ENCODE measurements at places on chromosomes 16 and 17.

DNA sequence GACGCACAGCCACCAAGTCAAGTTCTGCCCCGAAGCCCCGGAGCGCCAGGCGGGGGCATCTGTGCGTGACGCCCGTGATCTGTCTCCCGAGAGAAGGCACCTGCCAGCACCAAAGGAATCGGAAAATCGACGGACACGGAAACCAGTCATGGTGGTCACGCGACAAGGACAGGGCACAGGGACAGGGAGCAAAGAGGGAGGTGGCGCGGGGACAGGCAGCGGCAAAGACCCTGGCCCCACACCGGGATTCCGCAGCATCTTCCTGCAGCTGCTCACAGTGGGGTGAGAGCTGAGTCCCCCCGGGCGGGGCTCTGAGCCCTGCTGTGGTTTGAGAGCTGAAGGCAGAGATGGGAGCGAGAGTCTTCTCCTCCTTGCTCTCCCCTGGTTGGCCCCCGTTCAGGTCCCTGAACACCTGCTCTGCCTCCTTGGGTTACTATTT lies 56.4 kb downstream of the ABR start:
- DNase-seq, result no peak

GRCh38 chr17:2695243-2695960 lies 16.2 kb downstream of the CLUH start:
- DNase-seq, result no peak

GRCh38 chr16:48223490-48223889 lies 20.6 kb upstream of the LONP2 start:
- DNase-seq, result no peak

DNA sequence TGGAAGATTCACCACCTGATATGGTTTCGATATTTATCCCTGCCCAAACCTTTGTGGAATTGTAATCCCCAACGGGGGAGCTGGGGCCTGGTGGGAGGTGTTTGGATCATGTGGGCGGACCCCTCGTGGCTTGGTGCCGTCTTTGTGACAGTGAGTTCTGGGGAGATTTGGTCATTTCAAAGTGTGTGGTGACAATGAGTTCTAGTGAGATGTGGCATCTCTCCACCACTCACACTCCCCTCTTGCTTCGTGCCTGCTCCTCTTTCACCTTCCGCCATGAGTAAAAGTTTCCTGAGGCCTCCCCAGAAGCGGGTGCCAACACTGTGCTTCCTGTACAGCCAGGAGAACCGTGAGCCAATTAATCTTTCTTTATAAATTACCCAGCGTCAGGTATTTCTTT lies 9.7 kb downstream of the CCDC57 start:
- DNase-seq, result no peak

GRCh38 chr16:58428621-58429542 lies 36.6 kb downstream of the GINS3 start:
- DNase-seq, result no peak

DNA sequence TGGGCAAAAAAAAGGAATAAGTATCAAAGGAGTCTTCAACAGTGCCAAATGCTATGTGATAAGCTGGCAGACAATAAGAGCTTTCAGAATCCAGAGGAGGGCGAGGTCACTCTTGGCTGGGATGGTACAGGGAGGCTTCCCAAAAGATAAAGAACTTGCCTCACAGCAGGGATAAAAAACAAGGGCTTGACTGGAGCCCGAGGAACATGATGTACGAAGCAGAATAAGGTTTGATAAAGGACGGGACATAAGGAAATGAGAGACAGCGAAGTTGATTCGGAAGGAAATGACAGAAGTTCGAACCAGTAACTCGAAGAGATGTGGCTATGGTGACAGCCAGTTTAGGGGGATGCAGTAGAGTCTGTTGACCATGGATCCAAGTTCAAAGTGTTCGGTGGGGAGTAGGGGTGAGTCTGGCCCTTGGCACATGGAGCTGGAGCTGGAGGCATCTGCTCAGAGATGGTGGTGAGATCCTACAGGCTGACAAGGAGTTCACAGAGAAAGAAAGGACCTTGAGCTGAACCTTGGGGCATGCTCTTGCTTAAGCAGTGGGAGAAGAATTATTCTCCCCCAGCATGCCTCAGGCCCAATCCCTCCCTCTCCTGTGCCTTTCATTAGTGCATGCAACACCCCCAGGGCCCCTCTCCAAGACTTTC lies 137.6 kb upstream of the RCVRN start:
- DNase-seq, result no peak

DNA sequence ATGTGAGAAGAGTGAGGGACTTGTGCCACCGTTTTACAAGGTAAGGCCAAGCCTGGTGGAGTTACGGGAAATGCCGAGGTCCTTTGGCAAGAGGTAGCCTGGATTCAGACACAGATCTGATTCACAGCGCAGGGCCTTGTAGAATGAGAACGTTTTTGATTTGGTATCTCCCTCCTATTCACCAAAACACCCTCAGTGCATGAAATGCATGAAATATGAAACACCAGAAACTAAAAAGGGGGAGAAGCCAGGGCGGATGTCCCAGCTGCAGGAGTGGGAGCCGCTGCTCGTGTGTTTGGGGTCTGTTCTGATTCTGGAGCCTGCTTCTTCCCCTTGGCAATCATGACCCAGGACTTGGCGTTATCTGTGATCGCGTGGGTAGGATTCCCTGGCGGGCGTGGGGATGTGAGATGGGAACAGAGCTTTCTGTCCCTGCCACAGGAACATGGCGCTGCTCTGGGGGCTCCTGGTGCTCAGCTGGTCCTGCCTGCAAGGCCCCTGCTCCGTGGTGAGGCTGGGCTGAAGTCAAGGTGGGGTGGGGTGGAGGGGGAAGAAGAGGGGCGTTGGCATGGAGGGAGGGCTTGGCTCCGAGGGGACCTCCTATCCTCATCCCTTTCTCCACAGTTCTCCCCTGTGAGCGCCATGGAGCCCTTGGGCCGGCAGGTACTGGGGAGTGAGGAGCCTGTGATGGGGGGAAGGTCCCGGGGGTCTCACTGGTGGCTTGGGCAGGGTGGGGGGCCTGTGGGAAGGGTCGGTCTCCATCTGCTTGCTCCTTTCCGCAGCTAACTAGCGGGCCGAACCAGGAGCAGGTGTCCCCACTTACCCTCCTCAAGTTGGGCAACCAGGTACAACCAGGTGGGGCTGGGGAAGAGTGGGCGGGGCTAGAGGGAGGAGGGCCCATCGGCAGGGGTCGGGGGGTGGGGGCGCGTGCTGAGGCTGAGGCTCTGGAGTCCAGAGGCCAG lies 2.2 kb downstream of the SERPINF2 start:
- DNase-seq, result no peak

DNA sequence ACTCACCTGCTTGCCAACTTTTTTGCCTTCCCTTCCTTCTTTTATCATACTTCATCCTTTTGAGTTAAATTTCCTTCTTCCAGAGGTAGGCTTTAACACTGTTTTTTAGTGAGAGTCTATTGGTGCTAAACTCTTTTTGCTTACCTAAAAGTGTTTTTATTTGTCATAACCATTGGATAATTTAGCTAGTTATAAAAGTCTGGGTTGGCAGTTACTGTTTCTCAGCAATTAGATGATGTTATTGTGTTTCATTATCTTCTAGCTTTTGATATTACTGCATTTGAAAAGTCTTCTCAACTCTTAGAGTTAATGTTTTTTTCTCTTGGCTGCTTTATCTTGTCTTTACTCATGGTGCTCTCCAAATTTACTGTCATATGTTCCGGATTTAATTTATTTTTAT lies 22.6 kb downstream of the ZNRF1 start:
- no peak for DNase-seq

All from hippocampal formation (tissue), 2 donors.